ENCODE measurements at places on chromosomes 11 and 22.

GRCh38 chr11:117502015-117502778, 174.5 kb downstream of the CEP164 start:
- no peak for DNase-seq

DNA sequence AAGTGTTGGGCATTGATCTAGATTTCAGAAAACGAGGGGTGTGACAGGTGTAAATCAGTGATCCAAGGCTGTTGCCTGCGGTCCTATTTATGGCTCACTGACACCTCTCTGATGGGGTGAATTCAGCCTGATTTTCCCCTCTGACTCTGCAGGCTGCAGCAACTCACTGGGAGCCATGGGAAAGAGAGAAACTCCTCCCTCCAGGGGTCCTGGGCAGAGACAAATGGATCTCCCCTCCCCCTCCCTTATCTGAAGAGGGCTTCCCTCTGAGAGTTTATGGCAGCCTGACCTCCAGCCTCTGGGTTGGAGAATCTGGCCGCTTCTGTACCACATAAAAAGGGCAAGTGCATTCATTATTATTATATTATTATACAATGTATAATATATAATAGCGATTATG, 1.8 kb upstream of the PKNOX2 start:
- DNase-seq = no peak

GRCh38 chr11:112290493-112290850, 29.8 kb upstream of the PLET1 start:
- DNase-seq = no peak

- no peak for DNase-seq
Observed at GRCh38 chr11:31936312-31936711, 125.2 kb upstream of the PAX6 start.

DNA sequence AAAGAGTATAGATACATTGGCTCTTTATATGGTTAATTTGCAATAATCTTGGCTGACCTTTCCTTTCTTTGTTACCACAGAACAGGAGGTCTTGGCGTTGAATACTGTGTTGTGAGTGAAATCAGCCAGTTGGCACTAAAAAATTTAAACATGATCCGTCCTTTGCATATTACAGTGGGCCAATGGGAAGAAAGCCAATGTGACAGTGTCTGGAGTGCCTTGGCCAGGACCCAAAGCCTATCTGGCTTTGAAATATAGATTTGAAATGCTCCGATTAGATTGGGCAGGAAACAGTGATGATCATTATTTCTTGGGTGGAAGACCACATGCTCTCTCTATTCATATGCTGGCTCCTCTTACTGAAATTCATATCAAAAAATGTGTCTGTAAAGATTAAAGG, 339.6 kb upstream of the ANO3 start:
- no peak for DNase-seq
